Osteocyte (in vitro differentiated cells): ENCODE measurements at places on chromosomes 6 and 20. TPM values are rescaled to one million over a fixed set of nuclear protein-coding genes. Genes with fewer than 3 reads are reported as not detected.

The TXLNB gene
- 0.08 TPM in 1 of 2 replicates, not detected in the other for total RNA-seq

- no peak overlapping the region for H3K27ac ChIP-seq
- H3K36me3 ChIP-seq, result no peaks in the 10 kb centered on the region
- H3K4me3 ChIP-seq, result no peak overlapping the region
These were observed 59.4 kb upstream of the TMEM200A start for GRCh38 chr6:130306377-130306776.

- no peaks in the 10 kb centered on the region for H3K27me3 ChIP-seq
- no peaks in the 10 kb centered on the region for H3K36me3 ChIP-seq
- H3K27ac ChIP-seq, result no peak overlapping the region
- DNase-seq, result no peak
- no peak overlapping the region for H3K4me3 ChIP-seq
These were observed 17.9 kb upstream of the MOCS1 start for GRCh38 chr6:39952167-39952566.

DNA sequence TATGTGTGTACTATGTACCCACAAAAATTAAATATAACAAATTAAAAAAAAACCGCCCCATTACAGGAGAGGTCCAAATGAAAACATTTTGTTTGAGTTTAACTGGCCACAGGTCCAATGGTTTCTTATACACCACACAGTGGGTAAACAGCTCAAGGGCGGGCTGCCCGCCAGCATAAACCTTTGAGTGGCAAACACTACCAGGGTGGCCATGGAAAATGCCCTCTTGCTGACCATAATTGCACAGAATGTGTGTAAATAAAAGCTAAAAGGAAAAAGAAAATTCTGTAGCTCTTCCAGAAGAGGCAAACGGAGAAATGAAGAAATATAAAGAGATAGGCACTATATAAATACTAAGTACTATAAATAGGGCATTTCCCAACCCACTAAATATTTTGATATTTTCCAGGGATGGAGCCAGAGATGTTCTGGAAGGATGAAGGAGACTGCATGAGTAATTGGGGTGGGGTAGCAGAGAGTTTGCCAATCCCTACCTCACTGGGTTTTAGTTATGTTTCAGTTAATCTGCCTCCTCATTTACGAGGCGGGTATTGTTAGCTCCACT lies 1.1 kb upstream of the CDC5L start:
- H3K36me3 ChIP-seq, result no peaks in the 10 kb centered on the region
- H3K27me3 ChIP-seq, result no peaks in the 10 kb centered on the region
- H3K4me3 ChIP-seq, result peak overlapping the region; percentile 95
- DNase-seq, result no peak
- H3K27ac ChIP-seq, result peak overlapping the region; percentile 99
- H3K4me1 ChIP-seq, result peaks cover 32% of the 10 kb centered on the region

- no peaks in the 10 kb centered on the region for H3K27me3 ChIP-seq
- DNase-seq, result no peak
- no peak overlapping the region for H3K27ac ChIP-seq
- no peak overlapping the region for H3K4me3 ChIP-seq
These were observed 145.5 kb downstream of the BTBD3 start for GRCh38 chr20:12063106-12063684.

DNA sequence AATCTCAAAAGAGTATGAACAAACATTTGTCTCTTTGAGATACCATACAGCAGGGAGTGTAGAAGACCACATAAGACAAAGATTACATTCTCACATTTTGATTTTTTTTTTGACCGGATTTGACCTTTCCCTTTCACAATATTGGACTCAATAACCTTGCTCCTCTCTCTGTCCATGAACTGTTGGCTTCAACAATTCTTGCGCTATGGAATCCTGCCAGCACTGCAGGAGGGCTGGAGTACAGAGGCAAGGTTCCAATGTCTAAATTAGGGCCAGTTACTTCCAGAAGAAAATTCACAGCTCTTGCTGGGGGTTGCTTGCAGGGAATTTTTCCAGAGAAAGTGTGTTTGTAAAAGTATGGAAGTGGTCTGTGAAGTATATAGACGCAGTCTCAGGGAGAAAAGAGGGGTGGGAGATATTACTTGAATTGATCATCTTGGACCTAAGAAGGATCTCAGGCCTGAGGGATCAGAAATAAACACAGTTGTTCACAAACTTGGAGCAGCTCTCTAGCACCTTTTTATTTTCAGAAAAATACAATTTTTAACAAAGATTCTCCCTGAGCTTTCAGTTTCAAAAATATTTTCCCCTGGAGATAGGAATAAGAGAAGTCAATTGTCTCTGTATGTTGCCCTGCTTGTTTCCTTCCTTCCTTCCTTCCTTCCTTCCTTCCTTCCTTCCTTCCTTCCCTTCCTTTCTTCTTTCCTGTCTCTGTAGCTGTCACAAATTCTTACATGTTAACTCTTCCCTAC lies 765.9 kb downstream of the BCKDHB start:
- H3K4me3 ChIP-seq, result no peak overlapping the region
- peaks cover 3% of the 10 kb centered on the region for H3K4me1 ChIP-seq
- no peaks in the 10 kb centered on the region for H3K27me3 ChIP-seq
- no peak for DNase-seq
- H3K27ac ChIP-seq, result no peak overlapping the region

GRCh38 chr6:125655511-125655910 lies 93.9 kb upstream of the HEY2 start:
- DNase-seq, result no peak
- H3K27ac ChIP-seq, result no peak overlapping the region
- peaks cover 20% of the 10 kb centered on the region for H3K4me1 ChIP-seq
- no peaks in the 10 kb centered on the region for H3K27me3 ChIP-seq
- no peaks in the 10 kb centered on the region for H3K36me3 ChIP-seq
- H3K4me3 ChIP-seq, result no peak overlapping the region

GRCh38 chr6:40037271-40037670 lies 103.0 kb upstream of the MOCS1 start:
- H3K4me3 ChIP-seq, result no peak overlapping the region
- H3K36me3 ChIP-seq, result no peaks in the 10 kb centered on the region
- no peaks in the 10 kb centered on the region for H3K27me3 ChIP-seq
- no peaks in the 10 kb centered on the region for H3K4me1 ChIP-seq
- DNase-seq, result no peak

DNA sequence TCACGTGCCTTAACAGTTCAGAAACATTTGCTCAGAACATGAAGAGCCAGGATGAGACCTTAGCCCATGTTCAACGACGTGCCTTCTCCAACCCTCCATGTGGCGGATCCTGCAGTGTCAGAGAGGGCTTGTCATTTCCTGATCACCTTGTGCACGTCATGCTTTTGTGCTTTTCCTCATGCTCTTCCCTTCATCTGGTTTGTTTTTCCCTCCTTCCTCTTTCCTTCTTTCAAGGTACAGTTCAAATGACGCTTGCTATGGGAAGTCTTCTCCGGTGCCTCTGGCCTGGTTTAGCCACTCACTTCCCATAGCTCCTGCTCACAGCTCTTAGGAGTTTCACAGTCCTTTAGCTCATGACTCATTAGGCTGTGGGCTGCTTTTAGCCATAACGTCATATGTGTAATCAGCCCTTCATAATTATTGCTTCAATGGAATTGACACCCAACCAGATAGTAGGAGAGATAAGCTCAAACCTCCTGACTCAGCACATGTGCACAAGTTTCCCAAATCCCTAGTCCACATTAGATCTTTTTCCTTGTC lies 102.7 kb upstream of the CNKSR3 start:
- H3K27ac ChIP-seq, result no peak overlapping the region
- H3K4me3 ChIP-seq, result no peak overlapping the region
- H3K4me1 ChIP-seq, result peaks cover 23% of the 10 kb centered on the region
- H3K36me3 ChIP-seq, result no peaks in the 10 kb centered on the region

DNA sequence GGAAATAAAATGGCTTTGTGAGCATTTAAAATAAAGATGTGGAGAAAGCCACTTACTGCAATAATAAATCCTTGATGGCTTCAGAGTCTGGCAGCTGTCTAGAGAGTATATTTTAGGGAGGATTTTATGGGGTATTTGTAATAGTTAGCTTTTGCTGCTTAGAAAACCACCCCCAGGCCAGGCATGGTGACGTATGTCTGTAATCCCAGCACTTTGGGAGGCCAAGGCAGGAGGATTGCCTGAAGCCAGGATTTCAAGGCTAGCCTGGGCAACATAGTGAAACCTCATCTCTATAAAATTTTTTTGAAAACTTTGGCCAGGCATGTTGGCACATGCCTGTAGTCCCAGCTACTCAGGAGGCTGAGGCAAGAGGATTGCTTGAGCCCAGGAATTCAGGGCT lies 63.8 kb downstream of the ISM1 start:
- no peak overlapping the region for H3K4me3 ChIP-seq
- no peaks in the 10 kb centered on the region for H3K4me1 ChIP-seq
- H3K36me3 ChIP-seq, result no peaks in the 10 kb centered on the region
- DNase-seq, result no peak
- peaks cover 2% of the 10 kb centered on the region for H3K27me3 ChIP-seq

DNA sequence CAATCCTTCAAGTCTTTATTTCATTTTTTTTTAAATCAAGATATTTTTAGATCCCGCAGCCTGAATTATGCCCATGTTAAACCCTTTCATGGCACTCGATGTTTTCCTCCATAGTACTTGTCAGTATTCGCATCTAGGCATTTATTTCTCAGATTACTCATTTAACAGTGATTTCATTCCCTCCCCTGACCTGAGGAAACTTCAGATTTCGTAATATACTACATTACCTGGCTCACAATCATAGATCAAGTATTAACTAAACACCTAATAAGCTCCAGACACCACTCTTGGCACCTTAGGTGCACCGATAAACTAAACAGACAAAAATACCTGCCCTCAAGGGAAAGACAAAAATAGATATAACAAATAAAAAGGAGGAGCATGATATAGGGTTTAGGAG lies 413.2 kb upstream of the GJE1 start:
- peaks cover 5% of the 10 kb centered on the region for H3K27me3 ChIP-seq
- DNase-seq, result no peak
- no peaks in the 10 kb centered on the region for H3K4me1 ChIP-seq

The VSX1 gene
- total RNA-seq, result not detected in 2 replicates

GRCh38 chr6:161038229-161039031 lies 46.9 kb downstream of the MAP3K4 start:
- H3K4me3 ChIP-seq, result no peak overlapping the region
- H3K4me1 ChIP-seq, result peaks cover 19% of the 10 kb centered on the region
- peaks cover 21% of the 10 kb centered on the region for H3K36me3 ChIP-seq
- H3K27ac ChIP-seq, result peak overlapping the region; percentile 80

DNA sequence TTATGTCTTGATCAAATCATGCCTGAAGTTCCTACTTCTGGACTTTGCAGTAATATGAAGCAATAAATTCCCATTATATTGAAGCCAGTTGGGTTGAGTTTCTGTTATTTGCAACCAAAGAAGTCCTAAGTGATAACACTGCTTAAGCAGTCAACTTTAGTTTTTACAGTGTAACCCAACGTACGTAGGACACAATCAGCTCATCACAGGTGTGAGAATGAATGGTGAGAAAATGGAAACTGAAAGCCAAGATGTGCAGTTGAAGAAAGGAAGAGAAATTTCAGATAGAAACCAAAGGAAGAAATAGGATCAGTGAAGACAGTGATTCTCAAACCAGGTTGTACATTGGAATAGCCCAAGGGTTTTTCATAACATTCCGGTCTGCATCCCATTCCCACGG lies 211.4 kb upstream of the ZFP64 start:
- no peak overlapping the region for H3K27ac ChIP-seq
- no peak for DNase-seq
- no peaks in the 10 kb centered on the region for H3K4me1 ChIP-seq
- H3K27me3 ChIP-seq, result peaks cover 4% of the 10 kb centered on the region
- no peak overlapping the region for H3K4me3 ChIP-seq

- peaks cover 20% of the 10 kb centered on the region for H3K4me1 ChIP-seq
- H3K36me3 ChIP-seq, result no peaks in the 10 kb centered on the region
- H3K4me3 ChIP-seq, result no peak overlapping the region
- H3K27me3 ChIP-seq, result peaks cover 29% of the 10 kb centered on the region
These were observed 115.9 kb downstream of the QRSL1 start for GRCh38 chr6:106745197-106745770.

DNA sequence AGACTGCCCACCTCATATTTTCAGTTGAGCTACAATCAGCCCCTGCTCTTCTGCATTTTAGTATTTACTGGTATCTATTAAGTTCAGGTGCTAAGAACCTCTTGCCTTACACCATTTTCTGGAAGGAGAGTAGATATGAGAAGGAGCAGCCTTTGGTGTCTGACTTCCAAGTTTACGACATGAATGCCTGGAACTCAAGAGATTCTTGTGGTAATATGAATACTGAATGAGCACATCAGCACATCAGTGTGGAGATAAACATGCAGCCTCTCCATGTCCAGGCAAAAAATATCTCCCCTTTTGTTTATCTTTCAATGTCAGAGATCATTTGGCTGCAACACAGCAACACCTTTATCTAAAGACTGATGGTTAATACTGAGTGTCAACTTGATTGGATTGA lies 65.8 kb upstream of the THEMIS start:
- no peaks in the 10 kb centered on the region for H3K27me3 ChIP-seq
- H3K4me1 ChIP-seq, result no peaks in the 10 kb centered on the region
- DNase-seq, result no peak

DNA sequence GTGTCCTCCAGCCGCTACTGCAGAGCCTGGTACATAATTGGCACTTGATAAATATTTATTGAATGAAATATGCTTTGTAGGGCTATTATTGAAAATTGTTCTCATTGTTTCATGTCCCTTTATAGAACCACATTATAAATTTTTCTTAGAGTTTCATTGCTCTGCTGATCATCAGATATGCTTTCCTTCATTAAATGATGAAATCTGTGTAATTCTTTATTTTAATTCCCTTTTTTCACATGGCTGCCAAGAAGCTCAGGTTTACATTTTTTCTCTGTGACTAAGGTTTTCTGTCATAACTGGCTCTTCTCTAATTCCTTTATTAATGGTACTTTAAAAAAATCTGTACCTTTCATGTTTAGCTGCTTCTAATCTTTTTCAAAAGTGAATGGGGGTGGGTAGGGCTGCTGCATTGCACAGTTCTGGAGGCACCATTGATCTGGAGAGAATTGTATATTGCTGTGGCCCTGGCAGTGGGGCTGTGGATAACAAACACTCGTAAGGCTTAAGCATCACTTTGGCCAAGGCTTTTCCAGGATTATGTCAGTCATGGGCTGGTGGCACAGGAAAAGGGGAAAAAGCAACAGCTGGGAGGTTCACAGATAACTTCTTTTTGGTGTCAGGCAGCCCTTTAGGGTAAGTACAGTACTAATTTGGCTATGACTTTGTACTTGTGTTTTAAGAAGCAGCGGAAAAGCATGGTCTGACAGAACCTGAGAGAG lies 43.8 kb downstream of the ARFGEF2 start:
- H3K4me1 ChIP-seq, result no peaks in the 10 kb centered on the region
- no peak overlapping the region for H3K4me3 ChIP-seq
- no peak overlapping the region for H3K27ac ChIP-seq
- H3K36me3 ChIP-seq, result peaks cover 55% of the 10 kb centered on the region

DNA sequence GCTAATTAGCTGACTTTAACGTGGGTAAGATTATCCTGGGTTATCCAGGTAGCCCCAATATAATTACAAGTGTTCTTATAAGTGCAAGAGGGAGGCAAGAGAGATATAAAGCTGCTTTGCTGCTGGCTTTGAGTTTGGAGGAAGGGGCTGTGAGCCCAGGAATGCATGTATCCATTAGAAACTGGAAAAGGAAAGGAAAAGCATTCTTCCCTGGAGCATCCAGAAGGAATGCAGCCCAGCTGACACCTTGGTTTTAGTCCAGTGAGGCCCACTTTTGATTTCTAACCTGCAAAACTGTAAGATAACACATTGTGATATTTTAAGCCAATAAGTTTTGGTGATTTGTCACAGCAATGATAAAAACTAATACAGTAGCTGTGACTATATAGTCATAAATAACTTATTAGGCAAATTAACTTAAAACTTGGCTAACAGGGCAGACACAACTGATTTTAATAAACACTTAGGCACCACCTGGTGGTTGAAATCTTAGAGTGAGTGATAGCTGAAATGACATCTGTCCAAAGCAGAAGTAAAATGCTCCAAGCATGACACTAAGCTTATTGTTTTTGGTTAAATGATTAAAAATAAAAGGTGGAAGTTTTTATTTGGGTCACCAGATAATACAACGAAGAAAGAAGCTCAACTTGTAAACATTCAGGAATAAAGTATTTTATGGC lies 35.6 kb downstream of the ADGRF4 start:
- no peaks in the 10 kb centered on the region for H3K27me3 ChIP-seq
- no peak overlapping the region for H3K4me3 ChIP-seq
- H3K27ac ChIP-seq, result no peak overlapping the region
- no peak for DNase-seq
- no peaks in the 10 kb centered on the region for H3K4me1 ChIP-seq
